ENCODE measurements at places on chromosomes 13 and 19.

DNA sequence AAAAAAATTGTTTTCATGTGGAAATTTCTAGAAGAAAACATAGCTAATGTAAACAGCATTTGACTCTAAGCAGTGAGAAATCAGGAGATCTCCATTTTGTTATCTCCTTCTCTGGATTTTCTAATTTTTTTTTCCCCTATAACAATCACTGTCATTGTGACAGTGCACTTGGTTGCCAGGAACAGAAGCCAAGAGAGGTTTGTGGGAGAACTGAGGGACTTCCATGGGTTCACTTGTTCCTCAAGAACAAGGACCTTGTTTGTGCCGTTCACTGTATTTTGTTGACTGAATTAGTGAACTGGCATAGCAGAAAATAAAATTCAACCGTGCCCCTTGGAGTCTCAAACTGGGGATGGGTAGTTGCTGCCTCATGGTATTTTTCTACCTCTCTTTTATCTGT lies 17.1 kb downstream of the SHISA7 start:
- no peak for DNase-seq

DNA sequence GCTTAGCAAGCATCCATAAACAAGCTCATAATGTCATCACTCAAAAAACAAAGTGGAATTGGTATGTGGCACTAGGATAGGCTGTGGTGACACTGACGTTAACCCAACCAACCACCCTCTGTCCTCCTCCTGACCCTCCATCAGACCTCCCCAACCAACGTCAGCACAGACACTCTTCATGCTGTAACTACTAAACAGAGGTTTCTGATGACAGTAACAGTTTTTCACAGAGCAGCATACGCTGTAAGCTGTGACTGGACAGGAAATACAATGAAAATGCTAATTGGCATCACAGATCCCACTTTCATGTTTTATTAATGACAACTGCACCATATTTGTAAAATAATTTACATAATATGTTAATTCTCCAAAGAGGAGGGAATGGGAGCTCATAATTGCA lies 238.0 kb downstream of the IRS2 start:
- no peak for DNase-seq

GRCh38 chr13:106393776-106394175 lies 141.7 kb downstream of the EFNB2 start:
- DNase-seq: no peak

- no peak for DNase-seq
Observed at GRCh38 chr13:74206061-74206561, 71.9 kb upstream of the KLF12 start.

- no peak for DNase-seq
Observed at GRCh38 chr13:99320693-99321481, 13.7 kb upstream of the GPR183 start.

GRCh38 chr13:54390841-54391240 lies 1362.2 kb downstream of the OLFM4 start:
- no peak for DNase-seq

- DNase-seq: no peak
Observed at GRCh38 chr19:49213791-49214190, 56.2 kb downstream of the TRPM4 start.

DNA sequence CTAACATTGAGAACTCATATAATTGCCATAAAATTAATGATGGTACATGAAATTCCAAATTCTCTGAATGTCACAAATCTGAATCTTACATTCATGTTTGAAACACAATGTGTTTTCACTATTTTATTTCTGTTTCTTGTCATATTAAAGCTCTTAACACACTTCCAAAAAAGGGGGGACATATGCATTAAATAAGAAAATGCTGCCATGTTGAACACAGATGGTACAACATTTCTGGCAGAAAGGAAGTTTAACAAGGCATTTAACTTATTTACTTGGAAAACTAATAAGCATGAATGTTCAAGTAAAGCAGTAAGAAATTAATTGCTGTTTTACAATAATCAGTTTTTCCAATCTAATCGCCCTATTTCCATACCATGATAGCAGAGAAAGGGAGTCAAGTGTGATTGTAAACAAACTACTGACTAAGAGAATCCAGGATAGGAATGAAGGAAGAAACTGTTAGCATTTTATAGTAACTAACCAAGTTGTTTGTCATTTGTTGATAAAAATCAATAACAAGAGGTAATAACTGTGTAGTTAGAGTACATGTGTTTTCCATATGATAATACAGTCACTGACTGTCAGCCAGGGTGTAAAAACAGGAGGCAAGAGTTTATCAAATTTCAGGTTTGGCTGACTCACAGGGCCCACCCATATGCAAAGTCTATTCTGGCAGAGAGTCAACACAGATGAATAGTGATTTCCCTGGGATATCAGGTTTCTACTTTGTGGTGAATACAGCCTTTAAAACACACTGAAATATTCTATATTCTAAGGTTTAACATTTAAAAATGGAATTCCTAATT lies 5.7 kb upstream of the FOXO1 start:
- peak; percentile 24 for DNase-seq

GRCh38 chr13:29920025-29920643 lies 69.7 kb upstream of the UBL3 start:
- no peak for DNase-seq

DNA sequence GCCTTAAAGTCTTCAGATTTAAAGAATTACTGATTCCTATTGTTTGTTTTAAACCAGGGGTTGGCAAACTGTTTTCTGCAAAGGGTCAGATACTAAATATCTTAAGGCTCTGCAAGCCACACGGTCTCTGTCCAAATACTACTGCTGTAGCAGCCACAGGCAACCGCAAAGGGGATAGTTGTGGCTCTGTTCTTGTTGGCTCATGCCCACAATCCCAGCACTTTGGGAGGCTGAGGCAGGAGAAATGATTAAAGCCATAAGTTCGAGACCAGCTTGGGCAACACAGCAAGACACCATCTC lies 22.4 kb downstream of the RANBP3 start:
- no peak for DNase-seq

DNA sequence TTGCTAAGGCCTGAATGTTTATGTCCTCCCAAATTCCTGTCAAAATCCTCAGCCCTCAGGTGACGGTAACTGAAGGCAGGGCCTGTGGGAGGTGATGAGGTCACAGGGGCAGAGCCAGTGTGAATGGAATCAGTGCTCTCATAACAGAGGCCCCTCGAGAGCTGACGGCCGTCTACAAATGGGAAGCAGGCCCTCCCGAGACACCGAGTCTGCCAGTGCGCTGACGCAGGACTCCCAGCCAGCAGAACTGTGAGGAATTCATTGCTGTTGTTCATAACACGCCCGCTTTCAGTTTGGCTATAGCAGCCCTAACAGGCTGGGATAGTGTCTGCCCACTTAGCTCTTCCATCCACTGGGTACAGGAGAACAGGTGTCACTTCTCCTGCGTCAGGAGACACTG lies 41.2 kb downstream of the CARS2 start:
- no peak for DNase-seq

- no peak for DNase-seq
Observed at GRCh38 chr13:27569405-27569804, 50.9 kb downstream of the LNX2 start.

- DNase-seq: no peak
Observed at GRCh38 chr13:97387485-97387839, 46.5 kb upstream of the RAP2A start.

DNA sequence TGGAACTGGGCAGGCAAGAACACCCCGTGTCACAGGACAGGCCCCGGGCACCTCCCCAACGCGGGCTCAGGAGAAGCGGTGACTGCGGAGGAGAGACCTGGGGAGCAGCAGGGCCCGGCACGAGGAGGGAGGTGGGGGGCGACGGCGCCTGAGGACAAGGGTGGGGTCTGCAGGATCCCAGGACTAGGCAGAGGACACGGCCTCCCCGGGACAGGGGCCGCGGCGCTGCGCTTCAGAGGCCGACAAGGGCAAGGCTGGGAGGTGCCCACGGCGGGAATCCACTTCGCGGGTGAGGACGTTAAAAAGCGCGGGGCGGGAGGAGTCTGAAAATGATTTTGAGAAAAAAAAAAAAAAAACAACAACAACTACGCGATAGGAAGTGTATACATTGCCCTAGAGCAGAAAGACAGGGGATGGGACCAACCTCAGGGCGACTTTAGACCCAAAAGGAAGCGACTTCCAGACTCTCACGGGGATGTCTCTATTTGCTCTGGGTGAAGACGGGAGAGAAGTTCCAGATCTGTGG lies 44.9 kb downstream of the ZNF611 start:
- DNase-seq: peak; percentile 30

DNA sequence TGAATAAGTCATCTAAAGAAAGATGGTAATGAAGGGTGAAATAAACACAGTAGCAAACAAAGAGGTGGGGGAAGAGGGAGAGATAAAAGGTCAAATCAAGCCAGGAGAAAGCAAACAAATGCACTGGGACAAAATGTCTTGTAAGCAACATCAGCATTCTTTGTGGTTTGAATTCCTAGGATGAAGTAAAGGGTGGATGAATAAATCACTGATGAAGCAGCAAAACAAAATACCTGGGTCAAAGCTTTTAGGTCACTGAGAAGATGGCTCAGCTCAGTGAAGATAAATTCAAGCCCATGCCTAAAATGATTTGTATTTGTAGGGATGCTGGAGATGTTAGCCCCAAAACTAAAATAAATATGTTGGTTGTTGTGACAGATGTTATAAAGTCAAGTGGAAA lies 86.5 kb upstream of the FBXL3 start:
- no peak for DNase-seq

- no peak for DNase-seq
Observed at GRCh38 chr13:66069570-66069969, 1160.6 kb downstream of the PCDH9 start.

GRCh38 chr19:20879501-20879900 lies 43.5 kb upstream of the ZNF85 start:
- DNase-seq: no peak

GRCh38 chr13:74136084-74136658 lies 2.0 kb upstream of the KLF12 start:
- peak; percentile 51 for DNase-seq

DNA sequence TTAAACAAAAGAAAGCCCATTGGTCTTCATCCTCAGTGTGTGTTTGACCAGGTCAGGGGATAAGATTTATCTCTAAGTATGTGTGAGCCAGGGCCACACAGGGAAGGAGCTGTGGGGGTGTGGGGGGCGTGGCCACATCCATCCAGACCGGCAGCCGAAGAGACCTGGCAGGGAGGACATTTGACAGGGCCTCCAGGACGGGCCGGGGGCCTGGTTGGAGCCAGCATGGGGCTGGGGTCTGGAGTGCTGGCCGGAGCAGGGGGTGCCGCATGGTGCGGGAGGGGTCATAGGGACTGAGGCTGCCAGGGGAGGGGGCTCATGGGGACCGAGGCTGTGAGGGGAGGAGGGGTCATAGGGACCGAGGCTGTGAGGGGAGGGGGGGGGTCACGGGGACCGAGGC lies 20.4 kb upstream of the GNA15 start:
- no peak for DNase-seq

GRCh38 chr13:28093881-28094280 lies 6.5 kb downstream of the FLT3 start:
- no peak for DNase-seq

DNA sequence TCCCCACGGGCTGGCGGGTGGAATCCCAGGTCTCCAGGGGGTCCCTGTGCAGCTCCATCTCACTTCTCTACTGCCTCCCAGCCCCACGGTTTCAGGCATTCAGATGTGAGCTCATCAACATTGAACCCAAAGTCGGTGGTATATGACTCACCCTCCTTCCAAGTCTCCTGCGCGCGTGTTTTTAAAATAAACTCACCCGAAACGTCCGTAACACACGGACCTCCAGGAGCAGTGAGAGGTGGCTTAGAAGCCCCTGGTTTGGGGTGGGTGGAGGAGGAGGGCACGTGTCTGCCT lies 14.0 kb upstream of the CRTC1 start:
- DNase-seq: no peak

DNA sequence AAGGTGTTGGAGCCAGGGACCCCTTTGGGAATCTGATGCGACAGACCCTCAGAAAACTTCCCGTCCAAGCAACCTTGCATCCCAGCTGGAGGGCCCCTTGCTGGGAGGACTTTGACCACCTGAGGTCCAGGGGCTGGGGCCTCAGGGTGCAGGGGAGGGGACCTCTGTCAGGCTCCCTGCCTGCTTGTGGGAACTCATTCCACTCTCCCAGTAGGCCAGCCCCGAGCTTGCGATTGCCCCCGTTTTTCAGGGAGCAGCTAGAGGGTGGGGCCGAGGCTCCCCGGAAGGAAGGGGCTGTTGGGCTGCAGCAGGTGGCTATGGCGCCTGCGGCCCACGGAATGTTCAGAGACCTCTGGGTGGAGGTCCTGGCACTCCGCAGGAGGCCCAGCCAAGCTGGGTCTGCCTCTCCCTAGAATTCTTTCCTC lies 2.8 kb downstream of the GNA11 start:
- no peak for DNase-seq

DNA sequence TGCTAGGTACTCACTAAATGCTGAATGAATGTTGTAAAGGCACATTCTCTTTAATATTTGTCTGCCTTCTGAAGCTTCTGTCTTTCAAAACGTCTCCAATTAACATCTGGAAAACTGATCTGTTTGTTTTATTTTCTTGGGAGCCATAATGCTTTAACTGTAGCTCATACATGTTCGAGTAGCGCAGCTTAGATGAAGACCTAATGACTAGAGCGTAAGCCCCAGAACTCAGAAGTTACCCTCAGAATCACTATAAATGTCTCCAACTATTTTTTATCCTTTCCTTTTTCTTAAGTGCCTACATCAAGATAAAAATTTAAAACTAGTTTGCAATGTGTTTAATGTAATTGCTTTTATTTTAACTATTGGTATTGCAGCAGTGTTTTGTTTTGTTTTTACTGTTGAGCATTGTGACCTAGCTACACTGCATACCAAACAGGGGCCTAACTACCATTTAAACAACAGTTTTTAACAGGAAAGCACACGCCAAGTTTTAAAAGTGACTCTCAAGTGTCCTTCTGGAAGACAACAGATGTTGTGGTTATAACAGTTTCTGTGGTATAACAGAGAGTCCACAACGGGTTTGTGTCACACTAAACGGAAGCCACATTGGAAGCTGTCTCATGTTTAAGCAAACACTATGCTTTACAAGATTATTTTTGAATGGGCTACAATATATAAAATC lies 42.0 kb downstream of the MRPL57 start:
- DNase-seq: no peak

GRCh38 chr19:38425222-38425809 lies 703 bp downstream of the RASGRP4 start:
- DNase-seq: no peak

GRCh38 chr13:61830475-61830874 lies 414.8 kb upstream of the PCDH20 start:
- DNase-seq: no peak

GRCh38 chr19:20969898-20970297 lies 46.8 kb downstream of the ZNF85 start:
- no peak for DNase-seq

DNA sequence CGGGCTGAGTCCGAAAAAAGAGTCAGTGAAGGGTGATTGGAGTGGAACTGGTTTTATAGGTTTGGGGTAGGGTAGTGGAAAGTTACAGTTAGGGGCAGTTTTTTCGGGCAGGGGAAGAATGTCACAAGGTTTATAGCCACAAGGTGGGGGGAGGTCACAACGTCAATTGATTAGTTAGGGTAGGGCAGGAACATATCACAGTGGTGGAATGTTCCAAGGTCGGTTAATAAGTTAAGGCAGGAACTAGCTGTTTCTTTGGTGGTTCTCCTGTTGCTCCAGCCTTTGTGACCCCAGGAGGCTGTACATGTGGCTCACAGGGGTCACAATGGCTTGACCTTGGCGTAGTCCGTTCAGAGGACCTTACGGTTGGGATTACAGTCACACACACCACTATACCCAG lies 20.3 kb downstream of the RDH8 start:
- DNase-seq: no peak

Data from activated naive CD4-positive, alpha-beta T cell treated with Interleukin-2 at 50 U/mL for 16 hours (primary cell).